ENCODE measurements at places on chromosomes 7 and 10.
A peak's percentile ranks its signal among the peaks of the same experiment; 100 is the strongest.

- no peak for DNase-seq
Measured at GRCh38 chr10:26821699-26822570, 38.8 kb downstream of the ABI1 start.

DNA sequence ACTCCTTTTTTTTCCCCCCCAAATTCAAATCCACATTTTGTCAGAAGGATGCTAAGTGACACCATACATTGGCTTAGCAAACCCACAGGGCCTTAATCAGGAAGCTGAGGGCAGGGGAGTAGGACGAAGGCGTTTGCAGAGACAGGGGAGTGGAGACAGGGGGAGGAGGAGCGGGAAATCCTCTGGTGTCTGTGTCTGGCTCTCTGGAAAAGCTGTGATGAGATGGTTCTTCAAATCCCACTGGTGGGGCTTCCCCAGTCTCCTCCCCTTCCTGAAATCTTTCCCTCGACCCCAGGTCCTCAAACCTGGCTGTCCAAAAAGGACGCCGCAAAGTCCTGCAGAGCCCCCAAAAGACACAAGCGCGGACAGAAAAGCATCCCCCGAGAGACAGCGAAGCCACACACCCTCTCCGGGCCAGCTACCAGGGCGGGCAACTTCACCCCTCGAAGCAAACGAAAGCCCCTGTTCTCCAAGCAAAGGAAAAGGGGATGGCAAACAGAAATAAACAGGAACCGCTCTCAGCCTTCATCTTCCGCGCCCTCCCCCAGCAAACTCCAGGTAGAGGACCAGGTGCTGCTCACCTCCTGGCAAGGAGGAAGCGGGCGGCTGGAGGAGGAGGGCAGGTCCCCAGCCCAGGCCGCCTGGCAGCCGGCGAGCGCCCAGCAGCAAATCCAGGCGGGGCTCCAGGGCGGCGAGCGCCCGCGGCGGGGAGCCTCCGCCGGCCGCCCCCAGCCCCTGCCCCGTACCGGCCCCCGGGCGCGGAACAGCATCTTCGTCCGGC is 520 bp downstream of the ELAPOR2 start:
- DNase-seq = no peak

DNA sequence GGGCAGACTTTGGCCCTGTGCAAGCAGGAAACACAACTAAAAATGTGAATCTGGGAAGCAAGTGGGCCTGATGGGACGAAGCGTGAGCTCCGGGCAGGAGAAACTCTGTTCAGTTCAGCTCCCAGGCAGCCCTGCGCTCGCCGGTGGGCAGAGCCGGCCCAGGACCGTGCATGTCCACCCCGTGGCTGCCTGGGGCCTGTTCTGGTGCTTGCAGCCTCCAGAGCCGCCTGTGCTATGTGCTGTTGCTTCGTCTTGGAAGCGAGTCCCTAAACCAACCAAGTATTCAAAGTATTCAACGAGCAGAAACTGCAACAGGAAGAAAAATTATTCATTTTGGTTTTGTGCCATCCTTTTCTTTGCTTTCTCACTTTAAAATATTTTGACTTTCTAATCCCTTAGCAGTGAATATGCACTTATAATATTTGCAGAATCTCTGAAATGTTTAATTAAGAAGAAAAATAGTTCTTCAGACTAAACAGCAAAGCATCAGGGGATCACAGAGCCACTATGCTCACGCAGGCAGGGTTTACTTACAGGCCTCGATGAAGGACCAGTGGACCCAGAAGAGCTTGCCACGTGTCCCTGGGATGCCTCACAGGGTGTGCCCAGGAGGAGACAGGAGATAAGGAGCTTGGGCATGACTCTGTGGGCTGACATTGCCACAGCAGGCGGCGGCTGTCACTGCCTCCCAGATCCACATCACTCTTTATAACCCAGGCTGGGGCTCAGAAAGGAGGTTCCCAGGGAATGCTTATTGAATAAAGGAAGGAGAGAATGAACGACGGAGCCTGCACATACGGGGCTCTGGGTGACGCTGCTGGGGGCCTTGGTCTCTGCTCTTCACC is 45.6 kb downstream of the VIPR2 start:
- no peak for DNase-seq

- DNase-seq = no peak
Measured at GRCh38 chr7:148898845-148899484, 14.9 kb upstream of the EZH2 start.

- DNase-seq = no peak
Measured at GRCh38 chr10:98956576-98957260, 278.9 kb downstream of the HPSE2 start.

GRCh38 chr7:76023002-76023401 is 24.8 kb downstream of the STYXL1 start:
- DNase-seq = no peak

- no peak for DNase-seq
Measured at GRCh38 chr7:106629516-106629915, 31.4 kb downstream of the CCDC71L start.

- no peak for DNase-seq
Measured at GRCh38 chr10:67783606-67784294, 54.2 kb downstream of the DNAJC12 start.

DNA sequence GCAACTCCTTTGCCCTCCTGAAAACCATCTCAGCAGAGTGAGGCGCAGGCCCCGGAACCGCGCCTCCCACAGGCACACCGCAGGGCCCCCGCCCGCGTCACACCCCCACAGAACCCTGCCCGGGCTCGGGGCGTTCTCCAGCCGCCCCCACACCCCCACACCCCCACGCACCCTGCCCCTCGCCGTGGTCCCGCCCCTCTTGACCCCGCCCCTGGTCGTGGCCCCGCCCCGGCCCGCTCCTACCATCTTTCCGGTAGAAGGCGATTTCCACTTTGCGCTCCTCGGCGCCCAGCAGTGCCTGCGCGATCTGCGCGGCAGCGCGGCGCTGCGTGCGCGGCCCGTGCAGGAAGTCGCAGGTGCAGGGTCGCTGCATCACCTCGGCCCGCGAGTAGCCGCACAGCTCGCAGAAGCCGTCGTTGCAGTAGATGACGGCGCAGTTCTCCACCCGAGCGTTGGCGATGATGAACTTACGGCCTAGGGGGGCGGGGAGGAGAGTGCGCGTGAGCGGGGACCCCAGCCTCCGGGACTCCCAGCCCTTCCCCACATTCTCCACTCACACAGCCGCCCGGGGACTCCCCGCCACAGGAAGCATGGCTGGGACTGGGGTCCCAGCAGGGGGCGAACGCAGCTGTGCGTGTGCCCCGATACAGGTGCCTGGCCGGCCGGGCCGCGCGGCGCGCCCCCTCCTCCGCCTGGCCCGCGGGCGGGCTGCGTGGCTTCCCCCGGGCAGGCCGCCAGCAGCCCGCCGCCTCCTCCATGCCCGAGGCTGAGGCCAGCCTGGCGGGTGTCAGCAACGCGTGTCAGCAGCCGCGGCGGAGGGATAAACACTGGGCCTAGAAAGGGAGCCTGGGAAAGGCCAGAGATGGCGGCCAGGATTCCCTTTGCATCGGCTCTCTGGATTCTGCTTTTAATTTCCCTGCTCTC is 3.4 kb downstream of the KCNH2 start:
- peak; percentile 64 for DNase-seq

DNA sequence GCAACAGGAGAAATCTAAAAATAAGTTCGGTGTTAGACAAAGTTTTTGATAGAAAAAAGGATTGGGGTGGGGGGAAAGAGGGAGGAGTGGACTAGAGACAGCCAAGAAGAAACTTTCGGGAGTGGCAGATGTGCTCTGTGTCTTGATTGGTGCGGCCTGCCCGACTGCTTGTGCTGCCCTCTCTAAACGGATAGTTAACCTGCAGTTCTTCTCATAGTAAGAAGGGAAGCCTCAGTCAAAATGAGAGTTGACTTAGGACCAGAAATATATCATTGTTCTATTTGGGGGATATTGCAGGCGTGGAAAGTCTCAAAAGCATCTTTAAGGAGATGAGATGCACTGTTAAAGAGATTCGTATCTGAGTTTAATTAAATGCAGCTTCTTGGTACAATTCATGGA is 39.3 kb downstream of the UBE3C start:
- no peak for DNase-seq

DNA sequence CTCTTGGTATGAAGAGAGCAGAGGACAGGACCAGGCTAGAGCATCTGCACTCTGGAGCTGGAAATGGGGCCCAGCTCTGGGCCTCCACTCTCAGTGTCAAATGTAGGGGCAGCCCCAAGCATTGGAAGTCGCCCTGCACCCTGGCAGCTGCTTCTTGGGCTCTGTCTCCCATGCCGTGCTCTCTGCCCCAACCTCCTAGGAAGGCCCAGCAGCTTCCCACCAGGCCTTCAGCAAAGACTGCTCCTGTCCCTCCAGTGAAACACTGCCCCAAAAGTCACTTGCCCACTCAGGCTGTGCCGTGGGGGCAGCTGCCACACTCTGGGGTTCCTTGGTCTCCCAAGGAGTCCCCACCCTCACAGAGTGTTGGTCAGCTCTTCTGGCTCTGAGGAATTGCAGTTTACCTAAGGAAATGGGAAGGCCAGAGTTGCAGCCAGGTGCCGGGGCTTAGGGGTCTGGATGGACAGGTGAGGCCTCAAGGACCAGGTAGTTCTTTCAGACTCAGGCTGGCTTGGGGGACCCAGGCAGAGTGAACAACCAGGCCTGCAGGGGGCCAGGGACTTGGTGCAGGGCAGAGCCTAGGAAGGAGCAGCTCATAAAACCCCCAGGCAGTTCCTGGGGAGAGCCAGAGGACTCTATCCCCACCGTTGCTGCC is 9.4 kb upstream of the OPN4 start:
- no peak for DNase-seq

- no peak for DNase-seq
Measured at GRCh38 chr7:123771256-123771655, 22.5 kb upstream of the WASL start.

DNA sequence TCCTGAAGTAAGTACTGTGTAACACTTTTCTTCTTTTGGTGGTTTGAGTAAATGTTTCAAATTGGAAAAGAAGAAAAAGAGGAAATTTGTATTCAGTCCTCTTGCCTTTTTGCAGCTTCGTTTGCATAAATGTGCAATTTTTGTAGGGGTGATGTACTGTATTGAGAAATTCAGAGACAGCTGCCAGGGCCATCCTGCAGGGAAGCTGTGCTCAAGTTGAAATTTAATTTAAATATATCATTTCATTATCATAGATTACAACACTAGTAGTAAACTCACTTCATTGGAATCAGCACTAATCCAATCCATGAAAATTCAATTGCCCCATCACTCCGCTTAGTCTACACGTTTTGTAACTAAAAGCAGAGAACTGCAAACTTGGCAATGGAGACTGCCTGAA is 415.4 kb downstream of the DNAJB9 start:
- no peak for DNase-seq

DNA sequence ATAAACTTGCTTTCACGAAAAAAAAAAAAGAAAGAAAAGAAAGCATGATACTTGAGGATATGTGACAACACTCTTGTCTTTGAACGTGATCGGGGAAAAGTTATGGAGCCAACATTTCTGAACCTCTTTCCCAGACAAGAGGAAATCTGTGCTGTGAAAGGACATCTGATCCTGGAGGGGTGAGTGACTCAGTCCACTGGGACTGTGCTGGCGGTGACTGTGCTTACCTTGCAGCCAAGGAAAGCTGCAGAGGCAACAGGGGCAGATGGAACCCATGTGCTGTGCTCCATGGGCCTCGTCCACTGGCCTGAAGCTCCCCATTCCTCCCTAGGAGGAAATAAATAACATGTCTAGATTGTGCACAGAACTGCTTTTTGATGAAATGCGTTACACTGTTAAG is 116.5 kb upstream of the RAB11FIP2 start:
- DNase-seq = no peak

DNA sequence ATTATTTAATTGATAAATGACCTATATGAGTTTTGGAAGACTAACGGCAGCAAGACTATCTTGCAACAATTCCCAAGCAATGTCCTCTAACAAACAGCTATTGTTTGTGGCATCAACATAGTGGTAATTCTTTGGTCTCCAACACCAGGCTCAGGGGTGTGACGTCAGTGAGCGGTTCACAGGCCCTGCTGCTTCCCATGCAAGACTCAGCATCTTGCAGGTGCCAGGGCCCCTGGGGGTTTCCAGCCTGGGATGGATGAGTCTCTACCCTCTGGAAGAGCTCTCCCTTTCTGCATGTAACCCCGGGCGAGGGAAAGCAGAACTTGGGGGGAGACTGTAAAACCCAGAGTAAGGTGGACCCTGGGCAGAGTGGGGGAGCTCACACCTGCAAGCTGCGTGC is 164.7 kb downstream of the ACTR3B start:
- no peak for DNase-seq

DNA sequence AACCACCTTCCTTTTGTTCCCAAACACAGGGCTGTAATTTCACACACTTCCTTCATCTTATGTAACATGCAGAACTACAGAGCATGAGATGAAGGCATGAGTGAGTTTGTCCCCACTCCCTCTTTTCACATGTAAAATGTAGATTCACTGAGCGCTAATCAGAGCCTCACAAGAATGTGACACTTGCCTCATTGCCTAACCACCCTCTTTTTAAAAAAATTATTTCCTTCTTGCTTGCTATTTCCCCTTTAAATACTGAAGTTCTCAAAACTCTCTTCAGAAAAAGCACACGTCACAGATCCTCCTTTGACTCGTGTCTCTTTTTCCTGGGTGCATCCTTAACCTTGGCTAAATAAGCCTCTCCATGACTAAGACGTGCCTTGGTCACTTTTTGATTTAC is 121.2 kb upstream of the TARP start:
- no peak for DNase-seq

DNA sequence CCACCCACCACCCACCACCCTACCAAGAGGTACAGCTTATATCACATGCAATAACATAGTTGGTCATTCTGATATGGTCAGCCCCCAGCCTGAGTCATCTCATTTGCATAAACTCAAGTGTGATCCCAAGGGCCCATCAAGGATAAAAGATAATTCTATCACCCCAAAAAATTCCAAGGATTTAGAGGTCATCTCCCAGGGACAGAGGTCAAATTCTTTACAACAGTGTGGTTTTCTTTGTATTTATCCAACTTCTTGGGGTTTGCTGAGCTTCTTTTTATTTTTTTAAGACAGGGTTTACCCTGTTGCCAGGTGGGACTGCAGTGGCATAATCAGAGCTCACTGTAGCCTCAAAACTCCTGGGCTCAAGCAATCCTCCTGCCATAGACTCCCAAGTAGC is 9.4 kb upstream of the GTPBP10 start:
- no peak for DNase-seq

- no peak for DNase-seq
Measured at GRCh38 chr10:129547608-129548007, 80.6 kb downstream of the MGMT start.

DNA sequence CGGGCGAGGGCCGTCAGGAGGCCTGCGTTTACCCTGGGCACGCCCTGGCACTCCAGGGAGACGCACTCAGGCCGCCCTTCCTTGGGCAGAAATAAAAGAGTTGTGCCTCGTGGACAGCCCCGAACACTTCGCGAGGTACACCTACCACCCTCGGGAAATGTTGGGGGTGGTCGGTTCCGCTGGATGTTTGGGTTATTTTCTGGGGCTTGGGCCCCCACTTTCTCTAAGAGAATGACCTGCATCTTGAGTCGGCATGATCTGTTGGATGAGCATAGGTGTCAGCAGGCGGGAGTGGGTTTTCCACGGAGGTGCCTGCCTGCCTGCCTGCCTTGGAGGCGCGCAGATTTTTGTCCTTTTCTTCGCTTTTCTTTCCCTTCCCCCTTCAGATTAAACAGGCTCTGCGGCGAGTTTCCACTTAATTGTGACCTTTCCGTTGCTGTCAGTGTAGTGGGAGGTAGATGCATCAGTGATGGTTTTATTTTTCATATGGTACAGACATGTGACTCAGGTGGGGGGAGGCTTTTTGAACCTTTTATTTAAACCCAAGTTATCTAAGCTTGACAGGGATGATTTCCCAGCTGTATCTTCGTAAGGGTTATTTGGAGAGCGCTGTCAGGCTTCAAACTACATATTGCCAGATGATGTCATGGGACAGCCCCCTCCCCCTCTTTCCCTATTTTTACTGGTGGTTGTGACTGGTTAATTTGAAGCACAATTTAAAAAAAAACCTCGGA is 661 bp downstream of the HECTD2 start:
- DNase-seq = peak; percentile 6
